Epithelial cell of alveolus of lung (primary cell): ENCODE measurements at places on chromosomes 7 and 10. TPM values are rescaled to one million over a fixed set of nuclear protein-coding genes. Genes with fewer than 3 reads are reported as not detected.

C10orf67 gene
- total RNA-seq = 0.13 TPM in 1 of 2 replicates, not detected in the other

ELN gene
- total RNA-seq = 2.3 and 16.4 TPM in 2 replicates

FAM237B gene
- total RNA-seq = not detected in 2 replicates

MALRD1 gene
- total RNA-seq = 0.08 and 0.65 TPM in 2 replicates

TNS3 gene
- 17.2 and 79.5 TPM in 2 replicates for total RNA-seq

ASB4 gene
- not detected in 2 replicates for total RNA-seq

FANK1 gene
- total RNA-seq = 1.3 and 3.0 TPM in 2 replicates

POR gene
- total RNA-seq = 76.3 and 86.3 TPM in 2 replicates

HSPA12A gene
- 3.0 and 5.2 TPM in 2 replicates for total RNA-seq

NAT16 gene
- total RNA-seq = not detected in 2 replicates

ZNF518A gene
- 9.6 and 13.9 TPM in 2 replicates for total RNA-seq

ECHDC3 gene
- total RNA-seq = 29.9 and 48.6 TPM in 2 replicates

HERC4 gene
- total RNA-seq = 23.9 and 30.9 TPM in 2 replicates

SERPINE1 gene
- 85.0 and 3,652 TPM in 2 replicates for total RNA-seq

PLA2G12B gene
- not detected in 2 replicates for total RNA-seq

GPR26 gene
- total RNA-seq = not detected in 2 replicates

FAM3C gene
- total RNA-seq = 24.4 and 30.9 TPM in 2 replicates

DLX6 gene
- not detected in 2 replicates for total RNA-seq

ITGB8 gene
- 6.7 and 39.1 TPM in 2 replicates for total RNA-seq

SLC18A2 gene
- not detected in 2 replicates for total RNA-seq

SLC26A5 gene
- not detected in 2 replicates for total RNA-seq

GRM3 gene
- not detected in 2 replicates for total RNA-seq

CCDC136 gene
- 2.4 and 3.1 TPM in 2 replicates for total RNA-seq

PTPRZ1 gene
- total RNA-seq = not detected in 2 replicates

GDF10 gene
- 0.91 and 8.2 TPM in 2 replicates for total RNA-seq

GPR15LG gene
- not detected in 2 replicates for total RNA-seq

PCLO gene
- total RNA-seq = 0.78 and 0.96 TPM in 2 replicates

LMOD2 gene
- total RNA-seq = not detected in 2 replicates

AOAH gene
- total RNA-seq = not detected in 2 replicates

EBLN1 gene
- not detected in 2 replicates for total RNA-seq

GSDME gene
- total RNA-seq = 6.5 and 49.5 TPM in 2 replicates

CASP2 gene
- total RNA-seq = 14.5 and 29.7 TPM in 2 replicates

PLXDC2 gene
- 11.2 and 94.5 TPM in 2 replicates for total RNA-seq

NANOS1 gene
- 0.65 and 0.72 TPM in 2 replicates for total RNA-seq

ANKRD30A gene
- total RNA-seq = not detected in 2 replicates

INMT gene
- 1.7 and 11.2 TPM in 2 replicates for total RNA-seq

MMRN2 gene
- total RNA-seq = 1.3 and 6.9 TPM in 2 replicates

BPGM gene
- 11.1 and 19.1 TPM in 2 replicates for total RNA-seq

HGF gene
- 78.2 and 389 TPM in 2 replicates for total RNA-seq

SH3PXD2A gene
- total RNA-seq = 25.7 and 31.2 TPM in 2 replicates
